Urinary bladder (tissue), 4 donors: ENCODE measurements at places on chromosomes 6 and 20. TPM values are rescaled to one million over a fixed set of nuclear protein-coding genes. Genes with fewer than 3 reads are reported as not detected.

The GLO1 gene
- 160 TPM for total RNA-seq

The PTK6 gene
- 2.8 TPM for total RNA-seq

The TULP1 gene
- 1.3 TPM for total RNA-seq

The REM1 gene
- total RNA-seq: 4.1 TPM

The DACT2 gene
- 4.0 TPM for total RNA-seq

The UBE2C gene
- total RNA-seq: 15.6 TPM

The GNMT gene
- total RNA-seq: 0.42 TPM

The DNAJC5 gene
- total RNA-seq: 18.7 TPM
